GM18507 (cell line): ENCODE measurements at places on chromosomes 5 and 9.

DNA sequence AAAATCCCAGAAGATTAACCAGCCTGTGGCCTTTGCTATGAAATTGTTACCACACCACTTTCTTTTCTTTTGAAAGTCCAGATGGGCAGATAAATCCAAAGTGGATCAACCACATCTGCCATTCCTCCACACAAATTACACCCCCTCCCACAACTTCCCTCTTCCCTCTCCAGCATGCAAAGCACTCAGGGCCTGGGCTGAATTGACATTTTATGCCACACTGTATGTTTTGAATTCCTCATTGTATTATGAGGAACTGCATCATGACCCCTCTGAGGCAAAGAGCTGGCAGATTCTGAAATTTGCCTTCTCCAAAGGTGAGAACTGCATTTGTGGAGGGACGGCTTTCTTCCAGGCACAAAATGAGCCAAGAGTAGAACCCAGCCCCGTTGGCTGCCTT is 589.2 kb upstream of the KLF4 start:
- no peak for DNase-seq

DNA sequence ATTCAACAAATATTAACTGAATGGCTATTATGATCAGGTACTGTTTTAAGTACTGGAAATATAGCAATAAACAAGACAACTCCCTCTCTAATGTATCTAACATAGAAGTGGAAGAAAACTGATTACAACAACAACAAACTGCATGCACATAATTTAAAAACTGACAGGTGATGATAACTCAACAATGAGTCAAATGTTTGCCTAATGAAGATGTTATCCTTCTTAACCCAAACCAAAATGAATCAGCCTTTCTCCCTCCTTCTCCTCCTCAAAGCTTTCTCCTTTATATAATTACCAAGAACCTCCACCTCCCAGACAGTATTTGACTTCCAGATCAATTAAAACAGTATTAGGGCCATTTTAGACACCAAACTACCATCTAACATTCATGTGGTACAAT is 49.3 kb downstream of the RICTOR start:
- no peak for DNase-seq

DNA sequence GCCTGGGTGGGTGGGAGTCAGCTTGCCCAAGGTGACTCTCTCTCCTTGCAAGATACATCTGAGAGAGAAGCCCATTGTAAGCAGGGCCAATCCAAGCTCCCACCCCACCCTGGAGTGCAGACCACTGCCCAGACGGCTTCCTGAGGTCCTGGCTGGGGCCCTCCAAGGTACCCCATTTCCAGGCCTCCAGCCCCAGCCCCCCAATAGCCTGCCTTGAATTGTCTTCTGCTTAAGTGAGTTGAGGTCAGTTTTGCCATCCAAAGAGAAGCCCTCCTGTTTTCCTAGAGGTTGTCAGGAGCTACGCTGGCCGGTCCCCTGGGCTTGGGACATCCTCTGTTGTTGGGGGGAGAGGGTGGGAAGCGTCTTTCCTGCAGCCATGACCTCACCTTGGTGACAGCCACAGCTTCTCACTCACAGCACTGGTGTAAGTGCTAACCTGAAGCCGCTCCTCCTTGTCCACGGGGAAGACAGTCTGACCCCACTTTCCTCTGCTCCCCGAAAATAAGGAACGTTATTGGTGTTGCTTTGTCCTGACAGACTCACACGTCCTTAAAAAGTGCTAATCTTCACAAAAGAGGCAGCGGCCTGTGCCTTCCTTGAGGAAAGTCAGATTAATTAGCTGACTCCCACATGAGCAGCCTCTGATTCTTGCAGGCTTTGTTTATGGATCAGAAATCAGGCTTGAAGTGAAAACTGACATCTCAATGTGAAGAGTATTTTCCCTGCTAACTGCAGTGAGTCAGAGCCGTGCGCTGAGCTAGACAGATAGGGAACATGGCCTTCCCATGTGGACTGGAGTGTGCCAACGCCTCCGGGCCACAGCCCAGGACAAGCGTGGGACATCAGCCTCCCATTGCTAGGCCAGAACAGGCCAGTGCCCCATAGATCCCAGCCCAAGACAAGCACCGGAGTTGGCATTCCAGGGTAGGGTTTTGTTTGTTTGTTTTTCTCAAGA is 52.3 kb downstream of the ADAMTS2 start:
- no peak for DNase-seq

DNA sequence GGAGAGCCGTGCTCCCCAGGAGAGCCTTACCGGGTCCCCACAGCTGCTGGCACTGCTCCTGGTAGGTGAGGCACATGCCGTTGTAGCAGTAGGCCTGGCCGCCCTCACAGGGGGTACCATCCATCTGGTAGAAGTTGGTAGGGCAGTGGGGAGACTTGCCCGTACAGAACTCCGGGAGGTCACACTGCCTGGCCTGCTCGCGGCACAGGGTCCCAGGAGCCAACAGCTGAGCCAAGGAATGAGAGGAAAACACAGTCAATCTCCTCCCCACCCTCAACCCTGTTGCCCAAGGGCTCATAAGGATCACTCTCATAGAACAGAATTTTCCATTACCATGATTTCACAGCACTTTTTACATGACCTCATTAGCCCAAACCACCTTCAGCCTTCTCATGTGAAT is 36.9 kb downstream of the NIPAL4 start:
- DNase-seq: no peak

DNA sequence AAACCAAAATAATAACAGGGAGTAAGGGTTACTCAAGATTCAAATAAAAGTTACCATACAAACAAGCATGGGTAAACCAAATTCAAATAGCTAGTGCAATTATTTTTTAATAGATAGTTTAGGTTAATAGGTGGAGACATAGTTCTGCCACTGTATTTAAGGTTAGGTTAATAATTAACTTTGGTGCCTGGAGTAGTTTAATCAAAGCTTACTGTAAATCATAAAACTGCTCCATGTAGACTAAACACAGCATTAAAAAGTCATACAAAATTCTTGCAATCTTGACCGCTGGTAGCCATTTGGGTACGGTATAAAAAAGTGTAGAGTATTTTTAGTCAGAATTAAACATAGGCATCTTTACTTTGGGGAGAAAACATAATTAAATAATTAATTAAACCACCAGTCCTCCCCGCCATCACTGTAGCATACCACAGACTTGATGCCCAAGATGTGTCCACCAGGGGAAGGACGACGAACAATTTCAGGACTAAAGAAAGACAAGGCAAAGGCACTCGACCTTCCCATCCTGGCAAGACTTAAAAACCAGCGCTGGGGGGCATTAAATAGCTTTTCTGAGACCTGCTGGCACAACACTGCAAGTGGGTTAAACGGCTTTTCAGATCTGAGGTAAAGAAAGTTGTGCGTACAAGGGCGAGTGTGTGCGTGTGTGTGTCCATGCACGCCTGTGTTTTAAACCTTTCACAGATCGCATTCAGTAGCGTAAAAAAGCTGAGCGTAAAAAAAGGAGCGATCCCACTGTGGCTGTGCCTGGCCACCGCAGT is 2.9 kb downstream of the SEMA6A start:
- no peak for DNase-seq

DNA sequence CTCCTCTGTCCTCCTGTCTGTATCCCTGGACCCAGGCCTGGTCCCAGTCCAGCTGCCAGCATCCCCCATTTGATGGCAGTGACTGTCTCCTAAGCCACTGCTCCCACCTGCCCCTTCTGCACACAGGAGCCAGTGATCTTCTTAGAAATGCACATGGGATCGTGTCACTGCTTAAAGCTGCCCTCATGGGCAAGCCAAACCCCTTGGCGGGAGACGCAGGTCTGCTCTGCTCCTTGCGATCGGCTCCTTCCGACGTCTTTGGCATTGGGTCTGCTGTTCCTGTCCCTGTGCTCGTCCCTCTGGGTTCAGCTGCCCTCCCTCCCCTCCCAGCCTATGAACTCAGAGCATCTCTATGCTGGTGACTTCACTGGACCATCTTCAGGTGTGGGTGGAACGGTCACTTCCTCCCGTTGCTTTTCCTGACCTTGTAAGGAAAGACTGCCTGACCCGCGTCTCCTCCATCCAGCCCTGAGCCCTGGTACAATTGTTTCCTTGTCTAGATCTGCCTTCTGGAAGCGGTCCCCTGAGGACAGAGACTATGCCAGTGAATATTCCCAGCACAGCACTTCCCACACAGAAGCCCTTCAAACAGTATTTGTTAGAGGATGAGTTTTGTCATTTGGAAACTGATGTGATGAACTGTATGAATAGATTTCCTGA is 116.5 kb downstream of the ZNF354C start:
- DNase-seq: no peak
